ENCODE measurements at places on chromosomes 16 and 17. TPM values are rescaled to one million over a fixed set of nuclear protein-coding genes. Genes with fewer than 3 reads are reported as not detected.

Gene TBC1D3
- total RNA-seq = not detected

Gene EFNB3
- not detected for total RNA-seq

Gene EVI2A
- 109 TPM for total RNA-seq

Gene SKAP1
- 133 TPM for total RNA-seq

Gene ODAD4
- total RNA-seq = 2.0 TPM

Gene METTL9
- total RNA-seq = 84.2 TPM

Gene GDPD3
- total RNA-seq = 12.3 TPM

Gene PMM2
- total RNA-seq = 41.7 TPM

Gene HOXB6
- 0.60 TPM for total RNA-seq

Gene TTC19
- total RNA-seq = 25.6 TPM

Gene OR1F1
- not detected for total RNA-seq

Gene SARM1
- total RNA-seq = 17.2 TPM

Gene NKD1
- total RNA-seq = 1.9 TPM

Gene TOM1L1
- 0.83 TPM for total RNA-seq

Gene SDR42E2
- total RNA-seq = not detected

Gene HAP1
- total RNA-seq = 0.05 TPM

Gene C17orf78
- total RNA-seq = not detected

Gene RGS11
- 0.40 TPM for total RNA-seq

Gene ABAT
- total RNA-seq = 5.5 TPM

Gene LRRC45
- total RNA-seq = 34.8 TPM

Gene NPIPA7
- total RNA-seq = 3.6 TPM

All from activated CD4-positive, alpha-beta memory T cell treated with anti-CD3 and anti-CD28 coated beads, Interleukin-2, amount 10 ng/mL, durations not matched to agents 7 days and 5 days (primary cell).